ENCODE measurements at places on chromosomes 5 and 9.
A peak's percentile ranks its signal among the peaks of the same experiment; 100 is the strongest.

GRCh38 chr9:120486347-120486746, 93.6 kb downstream of the CDK5RAP2 start:
- DNase-seq = no peak

GRCh38 chr9:91207729-91208418, 153.8 kb downstream of the AUH start:
- peak; percentile 79 for DNase-seq

DNA sequence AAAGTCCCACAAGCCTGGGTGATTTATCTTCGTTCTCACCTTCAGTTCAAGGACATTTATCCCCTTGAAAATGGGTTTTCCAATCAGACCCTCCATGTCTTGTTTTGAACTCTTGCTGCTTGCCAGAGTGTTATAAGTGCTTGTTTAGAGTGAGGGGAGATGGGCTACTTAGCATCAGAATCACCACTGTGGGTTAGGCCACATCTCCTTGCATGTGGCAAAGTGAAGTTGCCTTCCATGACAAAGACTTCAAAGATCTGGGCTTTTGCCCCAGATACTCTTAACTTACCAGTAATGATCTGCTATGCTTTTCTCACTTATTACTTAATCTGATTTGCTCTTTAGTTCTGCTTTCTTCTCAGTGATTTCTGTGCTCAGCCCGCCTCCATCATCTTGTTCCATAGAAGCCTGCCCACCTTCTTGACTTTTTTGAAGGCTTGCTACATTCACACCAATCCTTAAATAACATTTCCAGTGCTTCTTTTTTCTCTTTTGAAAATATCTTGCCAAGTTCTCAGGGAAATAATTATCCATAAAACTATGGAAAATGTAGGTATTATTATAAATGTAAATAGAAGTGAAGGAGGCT, 39.0 kb downstream of the GPR21 start:
- DNase-seq = no peak

- no peak for DNase-seq
These were observed 23.4 kb downstream of the BTNL9 start for GRCh38 chr5:181063514-181063913.

GRCh38 chr9:98232926-98233325, 22.5 kb downstream of the TBC1D2 start:
- DNase-seq = no peak

GRCh38 chr9:124283228-124283814, 25.6 kb downstream of the NEK6 start:
- no peak for DNase-seq

DNA sequence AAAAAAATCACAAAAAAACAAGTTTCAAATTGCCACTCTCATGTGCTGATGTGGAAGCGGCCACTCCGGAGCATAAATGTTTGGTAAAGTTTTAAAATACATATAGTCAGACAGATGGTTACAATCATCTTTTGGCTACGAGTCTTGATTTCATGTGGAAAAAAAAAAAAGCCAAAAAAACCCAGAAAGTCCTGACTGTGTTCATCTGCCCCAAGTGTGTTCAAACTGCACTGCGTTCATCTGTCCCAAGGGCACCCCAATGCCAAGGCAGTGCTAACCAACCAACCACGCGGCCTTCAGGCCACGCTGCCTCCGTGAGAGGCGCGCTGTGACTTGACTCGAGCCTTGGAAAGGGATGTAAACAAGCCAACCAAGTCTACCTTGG, 127.1 kb downstream of the MYO10 start:
- DNase-seq = no peak

GRCh38 chr5:171205375-171205774, 103.7 kb upstream of the TLX3 start:
- DNase-seq = no peak

DNA sequence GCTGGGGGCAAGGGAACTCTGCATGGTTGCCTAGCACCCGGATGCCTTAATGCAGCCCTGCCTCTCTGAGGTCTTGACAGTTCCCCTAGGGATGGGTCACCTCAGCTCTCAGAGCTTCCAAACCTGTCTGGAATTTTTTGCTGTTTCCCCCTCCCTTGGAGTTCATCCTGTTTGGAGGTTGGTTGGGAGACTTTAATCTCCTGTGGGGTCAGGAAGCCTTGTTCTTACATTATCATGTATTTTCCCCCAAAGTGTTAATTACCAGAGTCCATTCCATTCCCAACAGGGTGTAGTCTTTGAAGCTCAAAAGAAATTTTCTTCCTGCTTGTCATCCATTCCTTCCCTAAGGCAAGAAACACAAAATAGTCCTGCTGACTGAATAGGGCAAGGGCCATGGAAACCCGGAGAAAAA, 150.3 kb upstream of the SPRY4 start:
- no peak for DNase-seq

- DNase-seq = no peak
These were observed 14.3 kb upstream of the KLF9 start for GRCh38 chr9:70428781-70429180.

DNA sequence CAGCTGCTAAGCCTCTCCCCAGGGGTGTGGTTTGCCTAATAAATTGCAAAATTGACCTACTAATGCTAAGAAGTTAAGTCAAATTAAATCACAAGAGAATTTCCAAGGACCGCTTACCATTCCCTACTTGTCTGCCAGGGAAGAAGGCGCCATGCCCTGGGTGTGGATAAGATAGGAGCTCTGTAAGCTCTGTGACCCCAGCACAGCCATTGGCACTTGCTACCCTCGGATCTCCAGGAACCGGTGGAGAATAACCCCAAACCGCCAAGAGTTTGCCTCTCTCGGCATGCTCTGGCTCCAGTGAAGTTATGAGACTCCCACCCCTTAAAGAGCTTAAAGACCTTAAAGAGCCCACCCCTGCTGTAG, 58.9 kb downstream of the NEURL1B start:
- DNase-seq = no peak

DNA sequence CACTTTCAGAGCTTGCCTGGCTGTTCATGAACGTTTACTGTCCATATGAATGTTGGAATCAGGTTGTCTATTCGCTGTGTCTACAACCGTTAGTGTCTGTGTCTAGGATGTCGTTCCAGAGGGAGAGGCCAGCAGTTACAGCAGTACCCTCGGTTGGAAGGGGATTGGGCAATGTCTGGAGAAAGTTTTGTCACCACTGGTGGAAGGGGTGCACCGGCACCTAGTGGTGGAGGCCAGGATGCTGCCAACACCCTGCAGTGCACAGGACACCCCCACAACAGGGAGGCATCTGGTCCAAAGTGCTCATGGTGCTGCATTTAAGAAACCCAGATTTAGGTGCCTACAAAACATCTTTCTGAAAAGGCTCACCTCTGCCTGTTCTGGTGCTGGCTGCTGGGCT, 220.7 kb downstream of the FANCC start:
- DNase-seq = no peak

DNA sequence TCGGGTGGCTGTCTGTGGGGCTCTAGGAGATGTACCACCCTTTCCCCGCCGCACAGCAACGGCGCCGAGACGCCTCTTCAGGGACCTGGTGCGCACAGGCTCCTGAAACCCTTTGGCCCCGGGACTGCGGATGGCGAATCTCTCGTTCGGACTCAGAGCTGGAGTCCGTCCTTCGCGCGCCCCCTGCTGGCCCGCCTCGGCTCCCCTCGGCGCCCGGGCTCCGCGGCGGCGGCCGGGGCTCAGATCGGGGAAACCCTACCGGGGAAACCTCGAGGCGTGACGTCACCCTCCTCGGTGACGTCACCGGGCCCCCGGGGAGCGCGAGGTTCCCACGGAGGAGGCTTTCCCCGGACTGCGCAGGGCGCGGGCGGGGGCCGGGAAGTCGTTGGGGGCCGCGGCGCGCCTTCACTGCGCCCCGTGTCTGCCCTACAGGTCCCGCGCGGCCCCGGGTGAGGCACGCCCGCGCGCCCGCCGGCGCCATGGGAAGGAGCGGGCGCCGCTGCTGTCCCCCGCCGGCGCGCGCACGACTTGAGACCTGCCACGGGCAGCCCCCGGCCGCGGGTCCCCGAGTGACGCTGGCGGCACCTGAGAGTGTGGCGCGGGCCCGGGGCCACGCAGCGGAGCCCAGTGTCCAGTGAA, 7.9 kb downstream of the PRR7 start:
- peak; percentile 74 for DNase-seq

GRCh38 chr9:96117398-96118080, 184.4 kb downstream of the HSD17B3 start:
- DNase-seq = no peak

GRCh38 chr5:73395256-73395655, 53.3 kb downstream of the FOXD1 start:
- DNase-seq = no peak

DNA sequence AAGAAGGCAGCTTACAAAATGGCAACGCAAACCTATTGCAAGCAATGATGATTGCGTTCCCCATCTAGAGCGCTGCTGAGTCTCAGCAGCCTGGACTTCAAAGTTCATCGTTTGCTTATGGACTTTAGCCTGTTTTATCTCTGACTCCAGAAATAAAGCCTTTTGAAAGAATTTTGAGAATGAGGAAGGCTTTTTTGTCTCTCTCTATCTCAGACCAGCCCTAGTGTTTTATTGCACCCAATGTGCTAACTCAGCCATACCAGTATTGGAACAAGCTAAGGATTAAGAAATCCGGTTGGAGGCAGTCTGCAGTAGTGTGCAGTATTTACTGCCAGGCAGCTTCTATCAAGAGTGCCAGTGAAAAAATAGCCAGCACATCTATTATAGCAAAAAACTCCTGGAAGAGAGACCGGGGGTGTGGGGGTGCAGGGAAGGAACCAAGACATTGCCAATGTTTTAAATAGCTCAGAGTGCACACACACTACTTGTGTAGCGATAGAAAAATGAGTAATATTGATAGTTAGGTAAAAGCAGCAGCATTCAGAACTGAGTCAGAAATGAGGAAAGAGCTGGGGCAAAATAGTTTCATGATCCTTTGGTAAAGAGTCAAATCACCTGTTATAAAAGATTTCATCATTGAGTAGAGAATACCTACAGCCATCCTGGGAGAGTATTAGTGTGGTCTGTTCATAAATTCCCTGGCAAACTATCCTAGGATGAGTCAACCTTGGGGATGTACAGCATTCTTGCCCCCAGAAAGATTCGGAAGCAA, 219.0 kb downstream of the ZNF608 start:
- DNase-seq = no peak

DNA sequence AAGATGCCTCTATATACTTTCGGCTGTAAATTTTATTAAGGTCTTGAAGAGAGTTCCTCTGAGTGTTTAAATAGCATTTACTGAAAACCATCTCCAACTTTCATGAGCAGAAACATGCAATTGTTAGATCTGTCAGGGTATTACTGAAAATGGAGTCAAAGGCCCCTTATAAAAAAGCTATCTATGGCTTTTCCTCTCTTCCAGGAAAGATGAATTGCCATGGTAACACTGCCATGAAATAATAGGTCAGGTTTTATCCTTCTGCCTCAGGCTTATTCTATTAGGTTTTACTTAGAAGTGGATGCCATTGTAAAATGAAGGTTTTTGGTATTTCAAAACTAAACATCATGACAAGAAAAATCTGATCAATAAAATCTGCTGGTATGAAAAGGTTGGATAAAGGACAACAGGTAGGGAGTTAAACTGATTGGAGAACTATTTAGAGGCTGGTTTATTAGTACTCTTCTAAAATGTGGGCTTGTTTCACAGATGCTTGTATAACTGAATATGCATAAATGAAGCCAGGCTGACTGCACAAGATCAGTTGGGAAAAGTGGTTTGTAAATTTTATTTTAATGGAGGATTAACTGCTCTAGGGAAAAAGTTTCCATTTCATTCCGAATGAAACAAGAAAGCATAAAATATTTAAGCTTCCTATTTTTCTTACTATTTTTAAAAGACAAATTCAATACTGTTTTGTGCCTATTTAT, 135.5 kb downstream of the RAB3C start:
- DNase-seq = no peak

- no peak for DNase-seq
These were observed 120.2 kb downstream of the CARTPT start for GRCh38 chr5:71839096-71839884.

DNA sequence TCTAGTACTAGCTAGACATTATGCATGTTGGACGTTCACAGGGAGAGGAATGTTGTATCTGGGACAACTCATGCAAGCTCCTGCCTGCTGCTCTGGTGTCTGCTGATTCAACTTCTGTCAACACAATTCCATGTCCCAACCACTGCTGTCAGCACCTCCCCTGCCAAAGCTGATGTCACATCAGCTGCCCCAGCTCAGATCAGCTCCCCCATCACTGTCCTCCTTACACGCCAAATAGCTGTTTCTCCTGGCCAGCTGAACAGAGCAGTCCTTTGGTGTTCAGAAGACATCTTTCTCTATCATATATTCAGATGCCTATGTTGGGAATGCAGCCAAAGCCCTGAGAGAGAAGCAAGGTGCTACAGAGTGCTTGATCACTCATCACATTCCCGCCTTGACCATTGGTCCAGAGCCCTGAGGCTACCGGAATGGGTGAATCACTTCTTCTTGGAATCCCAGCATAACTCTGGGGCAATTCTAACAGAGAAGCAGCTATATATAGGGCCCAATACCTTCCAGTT, 223.3 kb downstream of the SEC61B start:
- DNase-seq = peak; percentile 92

DNA sequence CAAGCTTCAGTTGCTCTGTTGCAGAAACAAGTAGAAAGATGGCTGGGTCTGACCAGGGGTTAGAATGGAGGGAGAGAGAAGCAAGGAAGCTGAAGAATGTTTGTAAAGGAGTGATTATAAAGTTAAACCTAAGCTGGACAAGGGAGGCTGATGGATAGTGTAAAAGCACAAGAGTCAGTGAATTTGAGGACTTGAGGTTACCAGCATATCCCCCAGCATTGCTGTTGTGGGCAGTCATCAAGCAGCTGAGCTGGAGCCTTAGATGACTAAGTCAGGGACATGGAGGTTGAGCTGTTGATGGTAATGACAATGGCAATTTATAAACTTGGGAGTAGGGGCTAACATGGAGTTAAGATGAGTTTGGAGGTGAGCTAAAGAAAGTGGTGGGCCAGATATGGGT, 131.5 kb downstream of the ERCC6L2 start:
- DNase-seq = peak; percentile 48

DNA sequence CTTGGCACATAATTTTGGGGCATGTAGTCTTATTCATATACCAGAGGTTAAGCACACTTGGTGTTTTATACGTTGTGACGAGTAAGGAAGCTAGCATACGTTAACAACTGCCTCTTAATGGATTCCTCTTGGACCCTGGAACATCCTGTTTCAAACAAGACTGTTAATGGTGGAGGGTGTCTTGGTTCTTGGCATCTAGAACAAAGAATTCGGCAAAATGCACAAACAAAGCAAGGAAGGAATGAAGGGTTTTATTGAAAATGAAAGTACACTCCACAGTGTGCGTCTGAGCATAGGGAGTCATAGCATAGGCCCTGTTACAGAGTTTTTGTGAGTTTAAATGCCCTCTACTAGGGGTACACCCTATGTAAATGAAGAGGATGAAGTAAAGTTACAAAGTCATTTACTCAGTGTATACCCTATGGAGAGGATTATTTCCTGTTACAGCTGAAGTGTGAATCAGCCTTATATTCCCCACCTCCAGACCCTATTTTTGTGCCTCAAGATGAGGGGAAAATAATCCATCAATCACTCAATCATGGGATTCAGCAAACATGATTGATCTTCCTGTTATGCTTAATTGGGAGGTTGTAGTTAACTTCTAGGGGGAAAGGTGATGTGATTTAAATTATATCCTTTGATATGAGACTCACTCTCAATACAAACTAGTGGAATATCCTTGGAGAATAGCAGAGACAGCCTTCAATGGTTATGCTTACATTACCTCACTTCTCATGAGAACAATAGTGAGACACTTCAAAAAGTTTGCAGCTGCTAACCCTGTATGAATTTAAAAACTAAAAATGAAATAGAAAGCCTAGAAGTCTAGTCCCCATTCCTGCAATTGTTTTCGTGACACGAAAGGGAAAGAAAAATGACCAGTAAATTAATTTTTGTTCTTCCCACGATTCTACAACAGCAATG, 84.9 kb upstream of the MYO10 start:
- DNase-seq = no peak
